ENCODE measurements at places on chromosomes 2 and 18.

GRCh38 chr2:162403884-162404283, 60.0 kb downstream of the GCA start:
- ATAC-seq, result peak; percentile 61

DNA sequence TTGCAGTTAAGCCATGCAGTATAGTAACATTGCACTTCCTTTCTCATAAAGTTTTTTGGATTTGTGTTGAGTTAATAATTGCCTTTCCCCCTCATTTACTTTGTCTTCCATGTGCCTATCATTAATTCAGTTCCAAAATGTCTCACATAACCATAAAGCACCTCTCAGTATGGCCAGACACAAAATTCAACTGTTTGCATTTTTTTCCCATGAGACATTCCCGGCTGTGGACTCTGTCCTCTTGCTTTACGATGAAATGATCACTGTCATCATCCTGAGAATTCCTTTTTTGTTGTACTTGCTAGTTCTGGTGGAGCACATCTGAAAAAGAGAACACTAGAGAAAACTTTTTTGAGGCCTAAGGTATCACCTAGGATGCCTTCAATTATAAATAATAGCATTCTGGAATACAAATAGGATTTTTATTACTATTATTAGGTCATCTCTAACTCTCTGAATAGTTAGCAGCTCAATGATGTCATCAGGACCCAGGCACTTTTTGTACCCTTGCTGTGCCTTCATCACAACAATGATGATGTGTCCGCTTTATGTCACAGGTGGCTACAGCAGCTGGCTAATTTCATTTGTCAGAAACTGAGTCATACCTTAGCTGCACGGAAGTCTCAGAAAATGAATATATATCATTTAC, 8.5 kb upstream of the ATP8B1 start:
- ATAC-seq, result no peak

DNA sequence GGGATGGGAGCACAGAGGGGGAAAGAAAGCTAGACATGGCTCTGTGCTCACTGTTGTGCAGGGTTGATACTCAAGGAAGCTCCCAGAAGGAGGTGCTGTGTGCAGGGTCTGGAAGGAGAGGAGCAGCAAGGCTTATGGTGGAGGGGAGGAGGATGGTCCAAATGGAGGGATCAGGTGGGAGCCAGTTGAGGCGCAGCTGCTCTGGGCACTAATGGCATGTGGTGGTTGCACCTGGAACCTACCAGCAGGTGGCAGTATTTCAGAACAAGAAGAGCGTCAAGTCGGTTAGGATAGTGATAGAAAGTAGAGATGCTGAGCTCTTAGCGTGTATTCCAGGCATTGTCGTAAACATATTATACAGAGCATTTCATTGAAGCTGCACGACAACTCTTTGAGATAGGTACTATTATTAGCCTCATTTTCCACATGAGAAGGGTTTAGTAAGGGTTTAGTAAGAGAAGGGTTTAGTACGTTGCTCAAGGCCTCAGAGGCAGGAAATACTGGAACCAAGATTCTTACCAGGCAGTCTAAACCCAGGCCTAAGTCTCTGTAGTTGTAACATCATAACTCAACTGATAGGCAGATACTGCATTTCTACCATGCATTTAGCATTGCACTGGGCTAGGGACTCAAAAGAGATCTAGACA, 223.7 kb downstream of the CYP26B1 start:
- peak; percentile 93 for ATAC-seq

DNA sequence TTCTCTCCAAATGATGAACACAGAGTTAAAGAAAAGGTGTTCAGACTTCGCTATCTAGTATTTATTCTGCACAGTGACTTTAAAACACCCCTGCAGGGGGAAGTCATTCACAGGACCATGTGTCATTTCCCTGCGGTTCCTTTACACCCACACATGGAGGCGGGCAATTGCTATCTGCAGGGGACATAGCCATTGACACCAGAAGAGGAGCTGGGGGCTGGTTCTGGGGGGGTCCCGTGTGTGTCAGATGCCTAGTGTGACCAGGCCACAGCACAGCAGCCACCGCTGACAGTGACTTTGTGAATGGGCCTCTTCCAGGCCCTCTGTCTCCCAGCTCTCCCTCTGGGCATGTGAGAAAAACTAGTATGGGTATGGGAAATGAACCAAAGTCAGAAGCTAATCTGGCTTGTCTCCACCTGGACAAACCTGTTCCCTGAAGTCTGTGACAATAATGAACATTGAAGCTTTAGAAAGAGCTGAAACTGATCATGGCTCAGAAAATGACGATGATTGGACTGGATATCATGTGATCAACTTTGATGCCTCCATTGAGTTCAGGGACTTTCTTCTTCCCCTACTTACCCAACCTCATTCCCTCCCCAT, 7.5 kb upstream of the GBX2 start:
- ATAC-seq, result no peak
